ENCODE measurements at places on chromosomes 4 and X. TPM values are rescaled to one million over a fixed set of nuclear protein-coding genes. Genes with fewer than 3 reads are reported as not detected.

ALAS2 gene
- not detected for total RNA-seq

CFAP47 gene
- total RNA-seq = 0.12 TPM

DCLK2 gene
- 14.1 TPM for total RNA-seq

CT45A5 gene
- not detected for total RNA-seq

PSAPL1 gene
- total RNA-seq = not detected

AWAT1 gene
- total RNA-seq = not detected

MAGED4B gene
- 19.7 TPM for total RNA-seq

RENBP gene
- total RNA-seq = 2.0 TPM

NXF2B gene
- not detected for total RNA-seq

EPHA5 gene
- total RNA-seq = 2.9 TPM

ARHGAP24 gene
- 48.9 TPM for total RNA-seq

PHKA1 gene
- 10.1 TPM for total RNA-seq

NBDY gene
- 2.7 TPM for total RNA-seq

PHEX gene
- 1.00 TPM for total RNA-seq

FMR1NB gene
- total RNA-seq = not detected

BCORL1 gene
- total RNA-seq = 2.6 TPM

DMRTC1 gene
- not detected for total RNA-seq

MSX1 gene
- 18.1 TPM for total RNA-seq

SPATA4 gene
- 0.37 TPM for total RNA-seq

OPRPN gene
- total RNA-seq = not detected

RAB9B gene
- 3.2 TPM for total RNA-seq

FAM47C gene
- total RNA-seq = not detected

CYSLTR1 gene
- 0.11 TPM for total RNA-seq

BBS12 gene
- 4.6 TPM for total RNA-seq

ZAR1 gene
- under 0.01 TPM for total RNA-seq

ZNF630 gene
- total RNA-seq = 1.5 TPM

KLHL5 gene
- total RNA-seq = 138 TPM

FGD1 gene
- total RNA-seq = 7.0 TPM

BTK gene
- not detected for total RNA-seq

DCAF8L1 gene
- total RNA-seq = not detected

CYTL1 gene
- total RNA-seq = 0.12 TPM

UGT2B17 gene
- total RNA-seq = not detected

SRPX gene
- 154 TPM for total RNA-seq

ZCCHC18 gene
- total RNA-seq = 2.0 TPM

METTL14 gene
- total RNA-seq = 61.9 TPM

TRIM61 gene
- 1.5 TPM for total RNA-seq

ATP7A gene
- total RNA-seq = 9.7 TPM

PGM2 gene
- total RNA-seq = 51.6 TPM

TMEM271 gene
- not detected for total RNA-seq

ADD1 gene
- total RNA-seq = 142 TPM

MAGEA9B gene
- not detected for total RNA-seq

ASB12 gene
- total RNA-seq = not detected

ESX1 gene
- total RNA-seq = not detected

HS3ST1 gene
- under 0.01 TPM for total RNA-seq

GCNA gene
- total RNA-seq = 1.9 TPM

MAGEB2 gene
- total RNA-seq = not detected

FGFBP2 gene
- total RNA-seq = not detected

NIPAL1 gene
- 1.2 TPM for total RNA-seq
